Upper lobe of right lung (tissue), 1 donor: ENCODE measurements at places on chromosomes 12 and 14. TPM values are rescaled to one million over a fixed set of nuclear protein-coding genes. Genes with fewer than 3 reads are reported as not detected.

DNA sequence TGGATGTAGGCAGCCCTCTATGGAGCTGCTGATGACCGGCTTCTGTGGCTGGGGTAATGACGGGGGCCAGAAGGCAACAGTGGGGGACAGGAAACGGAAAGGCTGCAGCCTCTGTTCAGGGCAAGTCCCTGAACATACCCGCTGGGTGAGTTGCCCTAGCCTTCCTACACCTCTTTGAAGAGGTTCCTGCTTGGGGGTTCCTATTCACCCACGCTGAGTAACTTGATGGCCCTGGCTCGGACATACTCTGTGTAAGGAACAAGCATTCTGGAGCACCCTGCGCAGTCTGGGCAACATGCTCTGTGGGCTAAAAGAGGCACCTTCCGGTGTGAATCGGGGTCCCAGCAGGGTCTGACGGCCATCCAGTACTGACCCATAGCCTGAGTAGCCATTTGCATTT is 17.7 kb upstream of the GSC start:
- DNase-seq: no peak

GRCh38 chr14:90857866-90858265 is 41.6 kb upstream of the TTC7B start:
- no peak for DNase-seq

DNA sequence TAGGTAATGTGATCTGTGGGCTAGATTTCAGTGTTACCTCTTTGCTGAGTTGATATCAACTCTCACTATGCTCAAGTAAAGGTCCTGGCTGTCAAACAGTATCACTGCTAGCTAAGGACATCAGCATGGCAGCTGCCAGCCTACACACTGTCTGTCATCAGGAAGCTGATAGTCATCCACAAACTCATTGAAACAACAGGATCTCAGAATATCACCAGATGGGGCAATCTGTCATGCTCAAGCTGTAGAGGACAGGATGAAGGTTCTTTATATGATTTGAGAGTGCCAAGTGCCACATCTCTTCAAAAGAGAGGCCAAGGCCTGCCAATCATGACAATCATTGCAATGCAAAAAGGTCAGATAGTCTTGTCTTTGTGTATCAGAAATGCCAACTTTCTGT is 811.5 kb upstream of the SEL1L start:
- DNase-seq: no peak

Gene TOMM20L
- not detected for total RNA-seq

- no peak for DNase-seq
Observed at GRCh38 chr12:32854097-32854496, 42.5 kb downstream of the PKP2 start.

Gene OAS1
- total RNA-seq: 60.0 TPM

GRCh38 chr12:122265886-122266229 is 436 bp downstream of the VPS33A start:
- no peak for DNase-seq

Gene CFL2
- total RNA-seq: 56.5 TPM

Gene MIP
- total RNA-seq: not detected

- no peak for DNase-seq
Observed at GRCh38 chr12:85266356-85266755, 13.7 kb upstream of the ALX1 start.

Gene CFAP54
- total RNA-seq: 0.75 TPM

DNA sequence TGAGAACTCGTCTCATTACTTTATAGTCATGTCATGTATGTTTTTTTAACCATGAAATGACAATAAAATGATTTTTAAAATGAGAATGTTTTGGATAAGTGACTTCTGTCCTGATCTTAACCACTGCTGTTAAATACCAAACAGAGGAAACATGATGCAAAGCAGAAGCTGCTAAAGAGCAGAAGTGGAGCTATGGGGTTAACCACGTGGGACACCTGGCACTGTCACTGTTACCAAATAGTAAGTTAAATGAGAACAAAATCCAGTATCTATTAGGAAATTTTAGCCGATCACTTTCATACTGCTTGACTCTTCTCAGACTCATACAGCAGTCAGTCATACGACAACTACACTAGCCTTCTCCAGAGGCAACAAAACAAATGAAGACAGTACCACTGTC is 82.4 kb downstream of the SCAF11 start:
- no peak for DNase-seq

- DNase-seq: no peak
Observed at GRCh38 chr14:89899917-89900663, 54.4 kb downstream of the EFCAB11 start.

Gene SYCP3
- total RNA-seq: 0.64 TPM

DNA sequence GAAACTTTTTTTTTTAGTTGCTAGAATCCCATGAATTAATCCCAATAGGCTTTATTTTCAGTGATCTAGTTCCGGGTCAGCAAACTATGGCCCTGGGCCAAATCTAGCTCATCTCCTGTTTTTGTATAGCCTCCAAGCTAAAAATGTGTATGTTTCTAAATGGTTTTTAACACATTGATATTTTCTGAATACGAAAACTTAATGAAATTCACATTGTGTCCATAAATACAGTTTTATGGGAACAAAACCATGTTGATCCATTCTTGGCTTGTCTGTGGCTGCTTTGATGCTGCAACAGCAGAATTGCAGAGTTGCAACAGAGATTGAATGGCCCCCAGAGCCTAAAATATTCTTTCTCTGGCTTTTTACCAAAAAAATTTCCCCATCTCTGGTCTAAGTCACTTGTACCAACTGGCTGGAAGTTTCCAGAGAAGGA is 47.5 kb downstream of the ZNF664 start:
- no peak for DNase-seq

GRCh38 chr12:79397609-79398008 is 293.2 kb downstream of the PAWR start:
- DNase-seq: no peak

DNA sequence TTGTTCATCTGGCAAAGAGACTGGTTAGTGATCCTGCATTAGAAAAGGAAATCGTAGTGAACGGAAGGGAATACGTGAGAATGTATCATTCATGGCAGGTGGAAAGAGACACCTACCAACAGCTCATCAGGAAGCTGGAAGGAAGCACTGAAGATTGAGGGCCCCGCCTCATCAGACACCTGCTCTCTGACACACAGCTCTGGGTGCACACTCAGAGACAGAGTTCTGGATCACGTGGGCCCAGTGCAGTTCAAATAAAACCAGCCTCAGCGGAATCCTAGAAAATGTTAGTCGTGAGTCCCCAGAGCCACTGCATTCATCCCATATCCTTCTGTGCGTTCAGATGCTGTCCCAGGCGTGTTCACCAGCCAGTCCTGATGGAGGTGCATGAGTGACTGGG is 129.7 kb downstream of the GLT1D1 start:
- DNase-seq: no peak

- no peak for DNase-seq
Observed at GRCh38 chr14:105374389-105374788, 23.9 kb upstream of the TEX22 start.

DNA sequence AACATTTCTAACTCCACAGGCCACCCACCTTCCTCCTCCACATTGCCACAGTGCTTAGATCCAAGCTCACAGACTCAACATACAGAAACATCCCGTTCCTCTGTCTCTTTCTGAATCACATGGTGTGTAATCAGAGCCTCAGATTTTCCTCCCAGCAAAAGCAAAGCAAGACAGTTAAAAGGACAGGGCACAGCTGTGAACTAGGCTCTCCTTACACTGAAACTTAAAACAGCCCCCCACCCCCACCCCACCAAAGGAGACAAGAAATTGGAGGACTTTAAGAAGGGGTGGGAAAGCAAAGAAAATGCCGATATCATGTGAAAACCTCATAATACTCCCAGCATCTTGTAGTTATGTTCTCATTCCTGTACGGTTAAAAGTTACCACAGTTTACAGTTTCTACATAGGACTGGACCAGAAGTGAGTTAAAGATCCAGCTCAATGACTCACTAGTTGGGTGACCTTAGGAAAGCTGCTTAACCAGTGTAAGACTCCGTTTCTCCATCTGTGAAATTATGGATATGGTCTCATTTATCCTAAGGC is 4.8 kb downstream of the YBX3 start:
- DNase-seq: no peak

DNA sequence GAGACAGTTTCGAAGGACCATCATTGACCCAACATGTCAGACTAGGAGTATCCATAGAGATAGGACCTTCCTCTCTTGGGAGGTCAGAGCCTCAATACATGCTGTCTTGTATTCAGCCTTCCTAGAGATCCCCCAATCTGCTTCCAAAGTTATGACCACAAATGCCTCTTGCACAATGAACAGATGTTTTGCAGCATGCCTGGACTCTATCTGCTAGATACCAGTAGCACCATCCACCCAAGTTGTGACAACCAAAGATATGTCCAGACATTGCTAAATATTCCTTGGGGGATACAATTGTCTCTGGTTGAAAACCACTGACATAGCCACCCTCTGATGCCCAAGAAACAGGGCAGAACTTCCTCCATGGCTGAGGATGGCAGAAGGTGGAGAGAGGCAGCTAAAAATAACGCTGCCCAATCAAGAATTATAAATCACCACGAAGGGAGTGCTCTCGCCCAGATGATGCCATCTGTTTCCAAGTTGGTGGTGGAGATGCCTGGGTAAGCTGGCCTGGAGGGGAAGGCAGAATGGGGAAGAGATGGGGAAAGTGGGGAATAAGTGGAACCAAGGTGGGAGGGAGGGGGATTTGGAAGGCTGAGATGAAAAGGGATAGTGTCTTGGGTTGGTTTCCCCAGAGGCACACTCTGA is 42.9 kb upstream of the NOS1 start:
- no peak for DNase-seq

Gene WNT1
- total RNA-seq: not detected

Gene C2CD5
- total RNA-seq: 38.0 TPM

Gene LRTM2
- not detected for total RNA-seq

DNA sequence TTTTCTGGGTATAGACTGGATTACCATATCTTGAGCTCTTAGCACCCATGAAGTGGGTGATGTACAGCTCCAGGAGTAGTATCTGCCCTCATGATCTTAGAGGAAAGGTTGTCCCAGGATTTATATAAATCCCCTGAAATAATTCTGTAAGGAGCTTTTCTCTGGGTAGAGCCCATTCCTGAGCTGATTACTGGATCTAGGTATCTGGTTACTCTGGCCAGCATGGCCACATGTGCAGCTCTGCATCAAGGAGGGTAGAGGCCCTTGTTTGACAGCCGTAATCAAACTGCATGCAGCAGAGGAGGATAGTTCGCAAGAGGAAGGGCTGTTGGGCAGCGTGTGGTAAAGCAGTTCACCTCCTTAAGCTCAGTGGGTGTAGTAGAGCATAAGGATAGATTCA is 8.5 kb downstream of the COX14 start:
- DNase-seq: no peak

Gene MGAT4C
- 0.67 TPM for total RNA-seq

DNA sequence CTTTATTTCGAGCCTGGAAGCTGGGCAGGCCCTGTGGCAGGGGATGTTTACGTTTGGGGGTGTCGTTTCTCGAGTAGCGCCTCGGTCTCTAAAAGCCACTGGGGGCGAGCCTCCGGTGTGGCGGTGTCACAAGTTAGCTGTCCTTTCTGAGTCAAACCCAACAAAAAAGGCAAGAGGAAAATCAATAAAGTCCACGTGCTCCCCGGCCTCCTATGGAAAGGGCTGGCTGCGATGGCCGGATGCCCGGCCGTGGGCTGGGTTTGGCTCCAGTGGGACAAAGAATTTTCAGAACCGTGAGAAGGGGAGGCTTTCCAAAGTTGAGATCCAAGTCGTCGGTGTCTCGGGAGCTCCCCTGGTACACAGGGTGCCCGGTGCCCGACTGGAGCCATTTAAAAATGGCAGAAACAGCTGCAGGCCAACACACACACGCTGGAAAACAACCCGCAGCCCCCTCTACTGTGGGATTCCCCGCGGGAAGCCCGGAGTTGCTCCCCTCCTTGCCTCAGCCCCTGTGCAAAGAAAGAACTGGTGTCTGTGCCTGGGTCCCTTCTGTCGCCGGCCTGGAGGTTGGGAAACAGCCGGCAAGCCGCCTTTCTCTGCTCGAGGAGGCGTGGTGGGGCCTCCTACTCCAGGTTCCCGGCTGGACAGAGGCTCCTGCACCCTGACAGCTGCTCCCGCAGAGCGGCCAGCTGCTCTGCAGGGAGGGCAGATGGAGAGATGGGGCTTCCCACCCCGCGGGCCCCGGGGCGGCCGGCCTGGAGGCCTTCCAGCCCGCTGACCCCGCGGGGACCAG is 1.9 kb downstream of the BCL7A start:
- peak; percentile 78 for DNase-seq

Gene PAPLN
- 20.2 TPM for total RNA-seq

DNA sequence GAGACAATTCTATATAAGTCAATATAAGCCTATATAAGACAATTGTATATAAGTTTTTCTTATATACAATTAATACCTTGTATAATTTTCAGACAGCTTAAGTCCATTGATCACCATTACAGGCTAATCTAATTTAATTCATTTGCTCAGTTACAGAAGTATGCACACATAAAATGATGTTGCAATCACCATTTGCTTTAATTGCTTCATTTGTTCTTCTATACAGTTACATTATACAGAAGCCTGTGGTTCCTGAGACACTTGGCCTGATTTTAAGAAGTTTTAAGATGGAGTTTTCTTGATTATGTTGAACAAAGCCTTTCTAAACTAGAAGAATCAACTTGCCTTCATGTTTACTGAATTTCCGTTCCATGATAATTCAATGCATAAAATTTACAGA is 314.6 kb upstream of the PDE3A start:
- DNase-seq: no peak

- no peak for DNase-seq
Observed at GRCh38 chr12:112352921-112353320, 29.3 kb downstream of the HECTD4 start.

DNA sequence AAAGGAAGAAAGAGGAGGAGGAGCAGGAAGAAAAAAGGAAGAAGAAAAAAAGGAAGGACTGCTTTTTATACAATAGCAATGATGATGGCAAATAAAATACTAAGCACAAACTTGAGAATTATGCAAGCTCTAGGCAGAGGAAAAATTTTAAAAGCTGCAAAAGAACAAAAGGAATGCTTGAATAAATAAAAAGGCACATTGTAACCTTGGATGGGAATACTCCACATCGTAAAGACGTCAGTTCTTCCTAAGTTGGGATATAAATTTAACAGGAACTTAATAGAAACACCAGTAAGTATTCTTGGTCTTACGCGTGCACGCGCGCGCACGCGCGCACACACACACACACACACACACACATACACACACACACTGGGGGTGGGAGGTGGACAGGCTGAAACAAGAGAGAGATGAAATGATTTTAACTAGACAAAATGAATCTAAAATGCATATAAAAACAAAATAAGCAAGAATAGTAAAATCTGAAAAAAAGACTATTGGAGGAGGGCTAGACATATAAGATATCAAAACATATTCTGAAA is 43.0 kb downstream of the SERPINA3 start:
- no peak for DNase-seq

DNA sequence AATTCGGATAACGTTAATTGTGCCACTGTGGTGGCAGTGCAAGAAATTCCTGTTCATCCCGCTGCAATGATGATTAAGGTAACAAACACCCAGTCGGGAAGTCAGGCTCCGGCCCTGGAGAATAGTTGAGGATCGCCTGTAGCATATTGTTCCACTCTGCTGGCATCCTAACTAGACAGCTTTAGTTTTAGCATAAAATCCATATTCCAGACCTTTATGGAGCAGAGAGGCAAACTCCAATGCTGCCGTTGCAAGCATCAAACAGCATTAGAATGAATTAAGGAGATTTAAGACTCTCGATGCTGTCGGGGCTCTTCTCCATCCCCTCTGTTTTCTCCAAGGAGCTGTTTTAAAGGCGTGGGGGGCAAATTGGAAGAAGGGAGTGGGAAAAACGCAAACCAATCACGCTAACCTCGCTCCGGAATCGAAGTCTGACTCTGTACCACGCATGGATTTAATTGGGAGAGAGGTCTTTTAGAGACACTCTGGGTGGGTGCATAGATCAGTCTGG is 660.4 kb downstream of the VRK1 start:
- DNase-seq: no peak

Gene HHIPL1
- total RNA-seq: 1.6 TPM

GRCh38 chr14:28141662-28142061 is 624.9 kb upstream of the FOXG1 start:
- DNase-seq: no peak
